ENCODE measurements at places on chromosomes 4 and X. TPM values are rescaled to one million over a fixed set of nuclear protein-coding genes. Genes with fewer than 3 reads are reported as not detected.

The IL2 gene
- not detected for total RNA-seq

The DMRTC1 gene
- total RNA-seq = not detected

The CLGN gene
- total RNA-seq = 0.81 TPM

The EMCN gene
- total RNA-seq = 7.6 TPM

The SLITRK4 gene
- 7.5 TPM for total RNA-seq

The HNRNPD gene
- 30.3 TPM for total RNA-seq

The TMEM31 gene
- not detected for total RNA-seq

The FRAS1 gene
- 0.37 TPM for total RNA-seq

The PF4V1 gene
- total RNA-seq = not detected

The PTPN13 gene
- total RNA-seq = 44.8 TPM

The ADGRG4 gene
- not detected for total RNA-seq

The OFD1 gene
- total RNA-seq = 9.0 TPM

The SYN1 gene
- total RNA-seq = 0.40 TPM

The DMD gene
- total RNA-seq = 18.1 TPM

The FDCSP gene
- total RNA-seq = not detected

The CAPN6 gene
- total RNA-seq = not detected

The CNGA1 gene
- under 0.01 TPM for total RNA-seq

The SSX3 gene
- total RNA-seq = not detected

The PDLIM3 gene
- total RNA-seq = 89.6 TPM

The ZNF185 gene
- 4.6 TPM for total RNA-seq

The HTRA3 gene
- total RNA-seq = 1.8 TPM

The OCIAD2 gene
- 72.2 TPM for total RNA-seq

The FGFR3 gene
- 0.92 TPM for total RNA-seq

The HSFX4 gene
- total RNA-seq = not detected

The ITGB1BP2 gene
- 24.3 TPM for total RNA-seq

The RGS12 gene
- 21.5 TPM for total RNA-seq

The KLF8 gene
- 3.2 TPM for total RNA-seq

The CHST7 gene
- 58.1 TPM for total RNA-seq

The PPP1R2C gene
- not detected for total RNA-seq

The COX7B2 gene
- total RNA-seq = not detected

The RBM47 gene
- total RNA-seq = 0.40 TPM

The F9 gene
- total RNA-seq = not detected

The CSAG2 gene
- not detected for total RNA-seq

The SPARCL1 gene
- total RNA-seq = 0.13 TPM

The MAGEA9B gene
- not detected for total RNA-seq

The CXXC4 gene
- not detected for total RNA-seq

The MFAP3L gene
- total RNA-seq = 0.44 TPM

The ETDB gene
- not detected for total RNA-seq

The TLR8 gene
- total RNA-seq = not detected

The NR3C2 gene
- total RNA-seq = 6.8 TPM

The HPF1 gene
- total RNA-seq = 18.0 TPM

The P2RY10 gene
- total RNA-seq = not detected

The STAG2 gene
- total RNA-seq = 109 TPM

The RNF150 gene
- 0.13 TPM for total RNA-seq

The HMX1 gene
- total RNA-seq = not detected

The PNMA6F gene
- total RNA-seq = not detected

Data from aortic smooth muscle cell (primary cell).